Upper lobe of right lung (tissue), 1 donor: ENCODE measurements at places on chromosomes 6 and 20.

DNA sequence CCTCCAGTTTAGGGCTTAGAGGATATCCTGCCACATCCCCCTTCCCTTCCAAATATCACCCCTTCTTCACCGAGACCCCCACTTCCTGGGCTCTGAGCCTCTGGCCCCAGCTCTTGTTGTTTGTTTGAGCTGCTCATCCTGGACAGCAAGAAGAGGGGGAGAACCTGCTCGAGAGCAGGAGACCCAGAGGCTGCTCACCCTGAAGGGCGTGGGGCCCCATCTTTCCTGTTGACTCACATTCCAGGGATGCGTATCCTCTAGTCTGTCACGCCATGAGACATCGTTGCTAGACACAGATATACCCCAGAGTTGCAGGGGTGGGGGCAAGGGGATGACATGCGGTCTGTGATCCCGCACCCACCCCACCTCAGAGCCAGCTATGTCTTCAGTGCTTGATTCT is 5.7 kb upstream of the TNXB start:
- no peak for DNase-seq

DNA sequence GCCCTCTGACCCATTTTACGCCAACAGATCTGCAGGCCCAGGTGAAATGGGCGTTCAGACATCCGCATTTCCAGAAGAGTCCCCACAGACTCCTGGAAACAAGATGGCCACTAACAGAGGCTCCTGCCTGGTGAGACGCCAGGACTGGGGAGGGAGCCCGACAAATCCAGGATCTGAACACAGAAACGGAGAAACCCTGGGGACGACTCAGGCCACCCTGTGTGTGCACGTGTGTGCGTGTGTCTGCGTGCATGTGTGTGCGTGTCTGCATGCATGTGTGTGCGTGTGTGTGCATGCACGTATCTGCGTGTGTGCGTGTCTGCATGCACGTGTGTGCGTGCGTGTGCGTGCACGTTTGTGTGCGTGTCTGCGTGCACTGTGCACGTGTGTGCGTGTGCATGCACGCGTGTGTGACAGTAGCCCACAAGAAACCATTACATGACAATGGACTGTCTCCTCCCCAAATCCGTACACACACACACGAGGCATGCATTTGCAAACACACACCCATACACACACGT is 24.9 kb downstream of the CHRNA4 start:
- DNase-seq: no peak

DNA sequence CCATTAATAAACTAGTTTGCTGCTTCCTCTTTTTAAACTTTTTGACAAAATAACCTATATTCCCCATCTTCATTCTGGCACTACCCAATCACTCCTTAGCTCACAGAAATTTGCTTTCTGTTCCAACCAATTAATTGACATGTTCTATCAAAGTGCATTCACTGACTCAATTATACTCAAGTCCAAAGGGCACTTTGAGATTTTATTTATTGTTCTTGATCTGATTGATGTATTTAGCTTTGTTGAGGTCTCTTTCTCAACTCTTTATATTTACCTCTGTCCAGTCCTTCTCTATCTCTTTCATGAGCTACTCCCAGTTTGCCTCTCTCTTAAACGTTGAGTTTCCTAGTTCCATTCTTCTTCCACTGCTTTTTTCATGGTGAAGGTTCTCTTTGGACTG is 104.4 kb upstream of the TENT5A start:
- DNase-seq: no peak

DNA sequence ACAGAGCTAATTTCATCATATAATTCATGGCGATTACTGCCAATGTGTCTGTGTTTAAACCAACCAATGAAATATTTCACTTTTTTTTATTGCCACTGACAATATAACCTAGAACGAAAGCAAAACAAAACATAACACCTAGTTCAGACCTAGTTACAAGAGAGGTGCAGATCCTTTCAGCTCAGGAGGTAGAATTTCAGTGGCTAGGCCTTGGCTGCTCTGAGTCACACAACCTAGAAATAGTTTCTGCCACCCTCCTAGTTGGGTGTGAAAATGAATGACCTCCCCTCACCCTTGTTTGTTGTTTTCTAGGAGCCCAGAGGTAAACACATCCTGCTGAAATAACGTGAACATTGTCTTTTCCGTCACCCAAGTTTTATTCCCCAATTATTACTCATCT is 356.3 kb downstream of the HTR1B start:
- DNase-seq: no peak

- DNase-seq: no peak
These were observed 798.9 kb downstream of the EYS start for GRCh38 chr6:64908104-64908503.

DNA sequence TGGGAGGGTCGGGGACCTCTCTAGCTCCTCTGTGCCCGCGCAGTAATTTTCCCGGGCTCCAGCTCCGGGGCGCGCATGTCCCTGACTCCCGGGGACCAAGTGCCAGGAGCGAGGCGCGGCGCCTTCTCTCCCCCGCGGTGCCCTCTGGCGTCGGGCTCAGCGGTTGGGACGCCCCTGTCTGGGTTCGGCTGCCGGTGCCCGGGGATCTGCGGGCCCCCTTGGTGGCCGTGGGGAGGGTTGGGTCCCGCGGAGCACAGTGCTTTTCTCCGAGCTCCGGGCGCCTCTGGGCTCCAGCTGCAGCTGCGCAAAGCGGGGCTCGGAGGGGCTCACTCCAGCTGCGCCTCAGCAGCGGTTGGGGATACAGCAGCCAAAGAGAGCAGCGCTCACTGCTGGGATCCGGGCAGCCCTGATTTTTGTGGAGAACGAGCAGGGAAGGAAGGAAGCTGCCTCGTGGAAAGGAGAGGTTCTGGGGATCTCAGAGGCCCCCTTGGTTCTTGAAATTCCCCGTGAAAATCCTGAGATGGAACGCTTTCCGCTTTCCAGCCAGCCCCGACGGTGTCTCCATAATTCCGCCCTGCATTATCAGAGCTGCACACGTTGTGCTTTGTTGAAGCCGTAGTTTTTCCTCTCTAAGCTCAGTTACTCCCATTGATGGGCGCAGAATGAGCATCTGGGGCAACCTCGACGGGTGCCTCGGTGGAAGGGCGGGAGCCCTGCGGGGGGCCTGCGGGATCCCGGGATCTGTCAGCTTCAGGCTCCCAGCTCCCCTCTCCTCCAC is 861 bp downstream of the PPP1R14C start:
- DNase-seq: peak; percentile 80

DNA sequence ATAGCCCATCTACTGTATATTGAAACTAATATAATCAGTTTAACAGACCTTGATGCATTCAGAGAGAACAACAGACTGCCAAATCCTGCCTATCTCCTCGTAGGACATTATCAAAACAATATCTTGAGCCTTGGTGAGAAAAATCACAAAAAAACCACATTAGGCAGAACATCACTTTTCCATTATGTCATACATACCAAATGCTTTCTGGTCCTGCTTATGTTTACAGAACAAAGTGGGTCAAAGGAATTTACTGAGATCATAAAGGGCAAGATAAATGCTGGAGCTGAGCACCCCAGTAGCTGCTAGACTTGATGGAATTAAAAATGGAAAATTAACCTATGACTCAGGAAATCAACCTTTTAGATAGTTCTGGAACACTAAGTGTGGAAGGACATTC is 195.3 kb upstream of the KCNK16 start:
- DNase-seq: no peak

GRCh38 chr6:70099732-70100131 is 203.2 kb downstream of the COL9A1 start:
- no peak for DNase-seq

DNA sequence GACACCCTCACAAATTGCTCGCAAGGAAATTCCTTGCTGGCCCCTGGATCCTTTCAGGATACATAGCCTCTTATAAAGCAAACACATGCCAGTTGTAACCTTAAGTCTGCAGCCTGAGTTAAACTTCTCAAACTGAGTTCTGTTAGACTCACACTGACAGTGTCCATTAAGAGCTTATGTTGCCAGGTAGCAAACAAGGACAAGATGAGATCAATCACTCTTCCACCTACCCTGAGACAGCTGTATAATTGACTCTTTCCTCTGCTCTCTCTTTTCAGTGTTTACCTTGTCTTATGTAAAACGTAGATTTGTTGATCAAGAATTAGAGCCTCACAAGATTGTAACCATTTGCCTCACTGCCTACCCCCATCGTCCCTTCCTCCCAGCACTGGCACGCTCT is 359.8 kb downstream of the EPM2A start:
- no peak for DNase-seq

GRCh38 chr6:145603991-145604390 is 131.3 kb downstream of the EPM2A start:
- DNase-seq: no peak

GRCh38 chr20:20668639-20669038 is 43.8 kb downstream of the RALGAPA2 start:
- DNase-seq: no peak

- DNase-seq: peak; percentile 83
These were observed 637 bp upstream of the HIVEP2 start for GRCh38 chr6:142945446-142946180.

DNA sequence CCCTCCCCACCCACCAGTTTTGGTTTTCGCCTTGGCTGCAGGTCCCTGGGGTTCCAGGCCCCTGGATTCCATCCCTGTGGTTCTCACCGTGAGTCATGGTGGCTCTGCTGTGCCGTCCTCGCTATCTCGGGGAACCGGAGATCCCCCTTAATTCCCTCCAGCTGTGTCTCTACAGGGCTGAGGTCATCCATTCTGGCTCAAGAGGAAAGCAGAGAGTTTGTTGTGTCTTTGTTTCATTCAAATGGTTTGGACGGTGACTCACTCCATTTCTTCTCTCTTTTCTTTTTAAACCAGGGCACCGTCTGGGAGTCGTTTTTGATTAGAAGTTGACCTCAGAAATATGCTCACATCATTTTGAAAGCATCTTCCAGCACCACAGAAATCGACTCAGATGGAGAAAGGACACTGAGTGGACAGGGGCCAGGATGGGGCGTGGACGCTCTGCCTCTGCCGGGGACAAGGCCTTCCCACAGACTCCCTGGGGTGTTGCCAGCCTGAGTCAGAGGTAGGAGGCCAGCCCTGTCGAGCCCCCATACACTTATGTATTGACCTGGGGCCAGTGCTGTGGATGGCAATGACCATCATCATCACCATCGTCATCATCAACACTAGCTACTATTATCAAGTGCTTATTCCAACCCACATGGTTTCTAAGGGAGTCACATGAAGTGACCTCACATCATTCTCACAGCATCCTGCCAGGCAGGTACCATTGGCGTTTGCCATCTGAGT is 176.2 kb downstream of the NFATC2 start:
- DNase-seq: no peak

DNA sequence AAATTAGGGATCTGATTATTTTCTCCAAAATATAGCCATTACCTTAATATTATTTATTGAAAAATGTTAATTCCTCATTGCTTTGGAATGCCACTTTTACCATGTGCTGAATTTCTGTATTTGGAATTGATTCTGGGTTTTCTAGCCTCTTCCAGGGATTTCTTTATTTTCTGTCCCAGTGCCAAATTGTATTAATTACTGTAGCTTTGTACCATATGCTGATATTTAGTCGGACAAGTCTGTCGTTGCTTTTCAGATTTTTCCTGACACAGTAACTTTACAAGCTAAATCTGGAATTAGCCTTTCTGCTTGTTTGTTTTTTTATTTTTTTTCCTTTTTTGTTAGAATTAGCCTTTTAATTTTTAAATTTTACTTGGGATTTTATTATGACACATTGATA is 10.9 kb upstream of the TMEM14B start:
- no peak for DNase-seq

DNA sequence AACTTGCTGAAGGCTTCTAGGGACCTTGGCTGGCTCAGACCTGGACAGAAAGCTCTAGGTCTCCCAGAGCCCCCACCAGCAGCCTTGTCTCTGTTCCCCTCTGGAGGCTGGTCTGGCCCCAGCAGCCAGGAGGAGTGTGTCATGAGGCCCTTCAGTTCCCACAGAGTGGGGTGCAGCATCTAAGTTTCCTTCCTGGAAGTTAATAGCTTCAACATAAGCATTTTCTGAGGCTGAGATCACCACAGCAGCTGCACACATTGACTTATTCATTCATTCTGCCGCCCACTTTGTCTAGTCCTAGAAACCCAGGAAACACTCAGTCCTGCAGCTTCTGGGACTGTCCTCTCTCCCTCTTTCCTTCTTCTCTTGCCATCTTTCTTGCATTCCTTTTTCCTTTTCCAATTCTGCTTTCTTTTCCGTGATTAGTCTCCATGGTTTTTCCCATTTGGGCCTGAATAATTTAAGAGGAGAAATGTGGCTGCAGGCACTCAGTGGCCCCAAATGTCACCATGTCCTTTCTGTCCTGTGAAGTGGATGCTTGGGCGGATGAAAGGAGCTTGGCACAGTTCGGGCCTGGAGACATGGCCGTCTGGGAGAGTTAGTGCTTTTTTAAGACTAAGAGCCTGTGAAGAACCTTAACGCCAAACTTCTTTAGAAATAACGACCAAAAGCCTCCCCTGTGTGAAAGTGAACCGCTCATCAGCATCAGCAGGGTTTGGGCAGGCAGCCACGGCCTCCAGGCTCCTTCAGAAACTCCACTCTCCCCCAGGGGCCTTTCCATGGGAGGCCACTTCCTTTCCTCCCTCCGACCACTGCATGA is 31.0 kb upstream of the PCMTD2 start:
- no peak for DNase-seq

DNA sequence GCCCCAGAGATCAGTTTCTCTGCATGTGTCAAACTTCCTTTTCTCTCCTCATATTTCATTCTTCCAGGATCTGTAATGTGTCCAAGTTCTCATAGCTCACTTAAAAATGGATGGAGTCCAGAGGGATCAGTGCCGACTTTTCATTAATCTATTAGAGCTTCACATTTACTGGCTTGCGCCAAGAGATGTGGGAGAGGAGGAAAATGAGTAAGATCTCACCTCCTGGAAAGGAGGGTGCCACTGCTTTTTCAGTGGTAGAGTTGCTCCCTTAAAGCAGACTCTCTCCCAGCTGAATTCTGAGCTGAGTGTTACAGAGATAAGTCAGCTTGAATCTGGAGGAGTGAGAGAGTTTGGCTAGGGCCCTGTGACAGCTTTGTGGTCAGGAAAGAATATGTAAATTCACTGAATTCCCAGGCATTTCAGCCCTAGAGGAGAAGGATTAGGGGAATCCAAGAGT is 175.9 kb downstream of the SOX4 start:
- DNase-seq: no peak

- DNase-seq: peak; percentile 93
These were observed at the start of gene CLIC1 for GRCh38 chr6:31736021-31736767. Gene CLIC1 (minus strand): TSS chr6:31736530. CDS start chr6:31736300, 230 bp downstream.

- no peak for DNase-seq
These were observed 21.2 kb downstream of the THEMIS start for GRCh38 chr6:127879685-127880084.

- DNase-seq: peak; percentile 40
These were observed 92.4 kb downstream of the TMEM242 start for GRCh38 chr6:157230910-157231309.

DNA sequence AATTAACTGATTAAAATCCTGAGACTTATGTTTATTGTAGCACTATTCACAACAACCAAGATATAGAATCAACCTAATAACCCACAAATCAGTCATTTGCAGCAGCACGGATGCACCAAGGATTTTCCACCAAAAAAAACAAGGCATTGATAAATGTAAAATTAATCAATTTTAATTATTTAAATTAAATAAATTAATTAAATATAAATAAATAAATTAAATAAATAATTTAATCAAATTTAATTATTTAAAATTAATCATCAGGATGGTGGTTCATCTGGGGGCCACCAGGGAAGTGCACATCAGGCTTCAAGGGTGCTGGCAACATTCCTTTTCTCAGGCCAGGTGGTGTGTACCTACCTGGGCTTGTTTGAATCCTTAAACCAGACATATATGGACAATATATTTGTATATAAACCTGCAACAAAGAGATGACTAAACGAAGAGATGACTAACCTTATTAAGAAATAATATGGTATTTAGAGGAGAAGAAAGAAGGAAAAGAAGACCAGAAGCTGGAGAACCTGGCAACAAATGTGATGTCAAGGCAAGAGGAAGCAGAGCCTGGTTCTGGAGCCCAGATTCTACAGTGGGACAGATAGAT is 89.2 kb downstream of the CD164 start:
- DNase-seq: no peak
